Pons (tissue), 1 donor: ENCODE measurements at places on chromosomes 13 and 19.

DNA sequence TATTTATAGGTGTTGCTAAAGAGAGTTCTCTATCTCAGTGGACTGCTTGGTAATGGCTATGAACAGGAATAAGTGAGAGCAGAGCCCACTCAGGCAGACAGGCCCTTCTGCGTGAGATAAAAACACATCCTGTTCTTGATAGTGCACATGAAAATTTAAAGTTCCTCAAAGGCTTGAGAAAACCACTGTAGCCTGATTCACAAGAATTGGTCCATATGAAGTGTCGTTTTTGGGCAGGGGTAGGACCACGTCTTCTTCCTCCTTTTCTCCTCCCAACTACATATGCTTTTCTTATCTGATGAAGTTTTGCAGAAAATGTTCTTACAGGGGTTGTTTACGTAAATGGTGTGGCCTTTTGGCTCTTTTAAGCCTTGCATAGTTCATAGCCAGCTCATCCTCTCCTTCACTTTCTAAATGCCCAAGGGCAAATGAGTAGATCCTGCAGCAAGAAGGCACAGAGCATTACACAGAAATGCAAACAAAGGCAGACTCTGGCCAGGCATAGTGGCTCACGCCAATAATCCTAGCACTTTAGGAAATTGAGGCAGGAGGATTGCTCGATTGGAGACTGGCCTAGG, 53.8 kb downstream of the RNF6 start:
- DNase-seq = no peak

DNA sequence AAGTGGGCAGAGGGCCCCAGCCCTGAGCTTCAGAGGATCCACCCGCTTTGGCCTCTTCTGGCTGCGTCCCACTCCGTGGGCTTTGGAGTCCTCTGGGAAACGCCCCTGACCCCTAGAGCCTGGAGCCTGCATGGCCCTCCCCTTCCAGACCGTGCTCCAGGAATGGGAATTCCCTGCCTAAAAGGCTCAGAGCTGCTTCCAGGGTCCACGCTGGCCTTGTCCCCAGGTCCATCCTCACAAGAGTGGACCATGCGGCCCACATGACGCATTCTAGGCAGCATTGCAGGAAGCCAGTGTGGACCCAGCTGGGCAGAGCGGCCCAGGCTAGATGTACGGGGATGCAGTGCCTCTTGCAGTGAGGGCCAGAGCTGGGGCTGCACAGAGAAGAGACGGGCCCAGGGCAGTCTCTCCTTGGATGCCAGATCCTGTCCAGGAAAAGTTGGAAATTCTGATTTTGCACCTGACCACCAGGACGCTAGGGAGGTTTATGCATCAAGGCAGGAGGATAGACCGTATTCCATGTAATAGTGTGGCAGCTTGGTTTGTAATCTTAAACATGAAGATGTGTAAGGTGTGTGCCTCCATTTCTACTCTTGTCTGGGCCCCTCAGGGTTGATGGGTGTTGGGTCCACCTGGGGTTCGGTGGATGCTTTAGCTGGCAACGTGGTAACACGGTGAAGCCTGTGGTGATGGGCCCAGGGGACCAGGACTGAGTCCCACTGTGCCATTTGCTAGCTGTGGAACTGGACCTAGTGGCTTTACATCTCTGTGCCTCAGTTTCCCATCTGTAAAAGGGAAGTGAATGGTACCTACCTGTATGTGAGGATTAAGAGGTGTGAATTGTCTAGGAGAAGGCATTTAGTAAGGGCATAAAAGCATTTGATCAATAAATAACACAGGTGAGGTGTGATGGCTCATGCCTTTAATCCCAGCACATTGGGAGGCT, 14.8 kb upstream of the FXYD3 start:
- no peak for DNase-seq

DNA sequence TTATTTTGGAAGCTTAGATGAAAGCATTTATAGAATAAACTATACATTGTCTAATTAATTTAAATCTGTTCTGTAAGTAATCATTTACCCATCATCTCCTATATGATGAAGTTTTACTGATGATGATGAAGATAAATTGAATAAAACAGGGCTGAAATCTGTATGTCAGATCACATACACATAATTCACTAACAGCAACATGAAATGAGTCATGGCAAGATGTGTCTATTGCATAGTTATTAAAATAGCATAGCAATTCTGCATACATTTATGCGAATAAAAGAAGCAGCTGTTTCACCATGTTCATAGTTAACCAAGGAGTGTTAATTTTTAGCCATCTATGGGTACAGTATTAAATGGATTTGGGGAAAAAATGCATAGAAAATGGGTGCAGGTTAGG, 424.9 kb downstream of the LIG4 start:
- DNase-seq = no peak

GRCh38 chr19:33667141-33667650, 45.4 kb downstream of the CHST8 start:
- no peak for DNase-seq

GRCh38 chr13:110284779-110285484, 22.0 kb downstream of the COL4A1 start:
- no peak for DNase-seq

DNA sequence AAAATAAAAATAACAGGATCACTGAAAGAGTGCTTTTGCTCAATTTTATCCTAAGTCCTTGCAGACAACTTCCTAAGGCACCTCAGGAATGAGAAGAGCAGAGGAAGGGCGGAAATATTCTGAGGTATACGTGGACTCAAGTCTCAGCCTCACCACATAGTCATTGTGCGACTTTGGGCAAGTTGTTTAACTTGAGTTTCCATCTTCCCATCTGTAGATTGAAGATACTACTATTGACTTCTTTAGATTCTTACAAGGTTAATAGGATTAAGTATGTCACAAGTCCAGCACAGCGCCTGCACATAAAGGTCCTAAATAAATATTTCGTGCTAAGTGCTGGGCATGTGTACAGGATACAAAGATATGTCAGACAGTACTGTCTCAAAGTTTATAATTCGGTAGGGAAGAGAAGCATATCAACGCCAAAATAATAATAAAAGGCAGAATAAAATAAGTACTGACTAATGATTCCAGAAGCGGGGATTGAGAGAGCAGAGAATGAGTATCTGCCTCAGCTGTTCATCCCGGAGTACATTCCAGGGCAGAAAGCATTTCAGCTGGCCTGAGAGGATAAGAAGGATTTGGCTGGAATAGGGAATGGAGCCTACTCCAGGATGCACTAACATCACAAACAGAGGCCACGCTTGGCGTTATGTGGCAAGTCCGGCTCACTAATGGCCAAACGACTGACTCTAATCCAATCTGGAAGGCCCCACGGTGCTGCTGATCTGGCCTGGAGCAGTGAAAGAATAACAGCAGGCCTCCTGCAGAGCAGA, 139.7 kb downstream of the FLT1 start:
- no peak for DNase-seq

- no peak for DNase-seq
Measured at GRCh38 chr13:32878163-32878562, 138.1 kb upstream of the KL start.
